ENCODE measurements at places on chromosomes 1 and 21.
A peak's percentile ranks its signal among the peaks of the same experiment; 100 is the strongest.

GRCh38 chr1:217027403-217028080, 304.3 kb upstream of the ESRRG start:
- no peak for DNase-seq

DNA sequence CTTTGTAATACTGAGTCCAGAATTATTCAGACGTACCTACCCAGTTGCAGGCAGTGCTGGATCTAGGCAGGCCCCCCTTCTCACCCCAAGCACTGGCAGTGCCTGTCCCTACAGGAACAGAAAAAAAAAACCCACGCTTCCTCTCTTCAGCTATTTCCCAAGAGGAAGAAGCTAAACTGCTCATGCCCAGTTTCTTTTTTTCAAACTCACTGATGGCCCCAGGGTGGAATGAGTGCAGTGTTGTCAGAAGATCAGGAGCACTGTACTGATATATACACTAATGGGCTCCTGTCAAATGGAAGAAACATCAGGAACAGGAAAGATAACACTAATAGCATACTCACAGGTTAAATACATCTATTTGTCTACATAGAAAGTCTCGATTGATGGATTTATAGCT, 28.2 kb upstream of the DOCK7 start:
- DNase-seq = no peak

DNA sequence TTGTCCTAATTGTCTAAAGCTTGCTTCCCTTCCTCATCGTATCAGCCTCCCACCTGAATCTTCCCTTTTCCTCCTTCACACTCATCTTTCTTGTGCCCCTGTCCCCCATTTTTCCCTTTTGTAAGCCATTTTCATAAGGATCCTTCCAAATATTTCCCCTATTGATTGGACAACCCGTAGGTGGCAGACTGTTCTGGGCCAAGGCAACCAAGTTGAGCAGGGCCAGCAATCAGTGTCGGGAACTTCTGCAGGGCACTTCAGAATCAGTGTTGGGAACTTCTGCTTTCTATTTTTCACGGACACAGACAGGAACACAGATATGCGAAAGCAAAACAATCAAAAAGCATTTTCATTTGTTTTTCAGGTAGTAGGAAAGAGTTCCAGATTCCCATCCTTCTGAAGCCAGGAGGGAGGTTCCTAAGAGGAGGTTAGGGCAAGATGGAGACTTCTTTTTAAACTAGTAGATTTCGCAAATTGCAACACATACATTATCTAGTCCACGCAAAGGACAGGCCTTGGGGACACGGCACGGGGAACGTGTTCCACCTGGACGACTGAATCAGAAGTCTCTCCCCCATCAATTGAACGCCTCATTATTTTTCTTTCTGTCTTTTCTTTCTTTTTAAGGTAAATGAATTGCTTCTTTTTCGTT, 691 bp upstream of the MPZL1 start:
- DNase-seq = peak; percentile 46

DNA sequence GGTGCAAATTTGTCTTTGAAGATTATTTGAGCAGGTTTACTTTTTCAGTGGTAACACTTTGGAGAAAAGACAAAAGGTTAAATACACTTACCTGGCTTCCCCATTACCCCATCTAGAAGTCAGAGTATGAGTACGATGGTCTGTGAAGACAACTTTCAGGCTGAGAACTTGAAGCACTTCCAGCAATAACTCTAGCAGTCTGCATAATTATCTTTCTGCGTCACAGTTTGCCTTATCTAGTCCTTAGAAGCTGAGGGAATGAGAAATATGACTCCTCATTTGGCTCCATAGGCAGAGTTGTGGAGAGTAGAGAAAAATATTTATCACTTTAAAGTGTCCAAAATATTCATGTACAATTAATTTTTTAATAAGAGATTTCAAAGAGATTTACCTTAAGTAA, 323.4 kb upstream of the CAMK1G start:
- no peak for DNase-seq

- no peak for DNase-seq
Measured at GRCh38 chr1:2628191-2628932, 4.5 kb downstream of the MMEL1 start.

DNA sequence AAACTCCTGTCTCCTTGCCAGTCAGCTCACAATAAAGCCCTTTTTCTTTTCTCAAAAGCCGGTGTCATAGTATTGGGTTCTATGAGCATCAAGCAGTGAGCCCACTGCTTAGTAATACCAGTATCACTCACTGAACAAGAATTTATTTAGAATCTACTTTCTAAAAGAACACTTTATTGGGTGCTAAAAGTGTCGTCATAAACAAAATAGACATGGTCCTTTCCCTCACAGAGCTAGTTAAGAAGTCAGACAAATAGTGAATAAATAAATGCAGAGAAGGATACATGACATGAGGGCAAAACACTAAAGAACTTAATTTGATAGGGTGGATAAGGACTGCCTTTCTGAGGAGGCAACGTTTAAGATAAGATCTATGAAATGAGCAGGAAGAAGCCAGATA, 32.2 kb downstream of the EVI5 start:
- DNase-seq = no peak

- DNase-seq = peak; percentile 56
Measured at GRCh38 chr1:166479052-166479631, 312.3 kb upstream of the FAM78B start.

DNA sequence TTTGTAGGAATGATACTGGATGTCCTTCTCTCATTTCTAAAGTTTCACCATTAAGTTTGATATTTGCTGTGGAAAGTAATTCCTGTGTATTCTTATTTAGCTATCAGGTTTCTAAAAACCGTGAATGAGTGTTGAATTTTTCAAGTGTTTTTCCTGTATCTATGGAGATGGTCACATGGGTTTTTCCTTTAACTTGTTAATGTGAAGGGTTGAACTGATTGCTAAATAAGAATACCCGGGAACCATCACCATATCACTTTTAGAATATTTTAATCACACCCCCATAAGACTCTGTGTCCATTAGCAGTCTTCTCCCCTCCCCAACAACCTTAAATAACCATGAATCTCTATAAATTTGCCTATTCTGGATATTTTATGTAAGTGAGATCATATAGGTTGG, 16.5 kb upstream of the ASAP3 start:
- DNase-seq = no peak

GRCh38 chr1:154479764-154480421, 22.1 kb upstream of the TDRD10 start:
- peak; percentile 87 for DNase-seq

DNA sequence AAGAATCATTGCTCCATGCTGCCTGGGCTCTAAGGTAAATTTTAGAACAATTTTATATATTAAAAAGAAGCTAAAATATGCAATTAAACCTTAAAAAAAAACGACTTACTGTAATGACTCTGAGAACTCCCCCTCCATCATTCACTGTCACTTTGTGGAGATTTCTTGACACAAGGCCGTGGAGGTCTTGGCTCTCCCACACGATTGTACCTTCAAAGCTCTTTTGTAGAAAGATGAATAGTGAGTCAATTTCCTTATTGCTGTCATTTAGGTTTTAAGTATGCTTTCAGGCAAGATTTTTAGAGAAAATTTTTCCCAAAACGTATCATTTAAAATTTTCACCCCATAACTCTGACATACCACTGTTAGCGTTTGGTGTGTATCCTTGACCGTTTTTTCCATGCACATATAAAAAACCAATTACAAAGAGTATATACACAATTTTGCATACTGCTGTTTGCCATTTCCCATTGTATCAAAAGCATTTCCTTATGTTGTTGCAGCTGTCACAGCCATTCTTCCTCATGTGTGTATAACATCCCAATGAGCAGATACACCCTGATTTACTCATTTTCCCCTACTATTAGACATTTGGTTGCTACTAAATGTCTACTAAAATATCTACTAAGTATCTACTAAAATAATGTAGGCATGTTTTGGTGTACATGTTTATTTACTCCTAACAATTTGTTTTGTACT, 33.4 kb downstream of the B3GALNT2 start:
- no peak for DNase-seq

DNA sequence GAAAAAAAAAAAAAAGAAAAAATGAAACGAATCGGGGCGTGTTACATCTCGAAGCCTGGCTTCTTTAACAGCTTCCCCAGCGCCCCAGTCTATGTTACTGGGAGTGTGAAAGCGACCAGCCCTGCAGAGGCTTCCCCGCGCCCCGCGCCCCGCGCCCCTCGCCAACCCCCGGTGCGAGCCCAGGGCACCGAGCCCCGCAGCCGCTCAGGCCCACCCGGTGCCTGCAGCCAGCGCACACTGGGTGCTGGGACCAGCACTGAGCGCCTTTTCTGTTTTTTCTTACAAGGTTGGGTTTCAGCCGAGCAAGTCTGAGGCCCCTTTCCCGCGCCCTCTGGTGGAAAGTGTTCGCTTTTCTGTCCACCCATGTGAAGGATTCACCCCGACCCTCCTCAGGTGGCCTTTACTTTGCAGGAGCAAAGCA, 42.1 kb upstream of the ZNF496 start:
- DNase-seq = peak; percentile 64
